ENCODE measurements at places on chromosomes 1 and 21.

DNA sequence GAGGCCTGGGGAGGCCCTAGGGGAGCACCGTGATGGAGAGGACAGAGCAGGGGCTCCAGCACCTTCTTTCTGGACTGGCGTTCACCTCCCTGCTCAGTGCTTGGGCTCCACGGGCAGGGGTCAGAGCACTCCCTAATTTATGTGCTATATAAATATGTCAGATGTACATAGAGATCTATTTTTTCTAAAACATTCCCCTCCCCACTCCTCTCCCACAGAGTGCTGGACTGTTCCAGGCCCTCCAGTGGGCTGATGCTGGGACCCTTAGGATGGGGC lies 5.2 kb downstream of the ELF3 start:
- no peak for DNase-seq

DNA sequence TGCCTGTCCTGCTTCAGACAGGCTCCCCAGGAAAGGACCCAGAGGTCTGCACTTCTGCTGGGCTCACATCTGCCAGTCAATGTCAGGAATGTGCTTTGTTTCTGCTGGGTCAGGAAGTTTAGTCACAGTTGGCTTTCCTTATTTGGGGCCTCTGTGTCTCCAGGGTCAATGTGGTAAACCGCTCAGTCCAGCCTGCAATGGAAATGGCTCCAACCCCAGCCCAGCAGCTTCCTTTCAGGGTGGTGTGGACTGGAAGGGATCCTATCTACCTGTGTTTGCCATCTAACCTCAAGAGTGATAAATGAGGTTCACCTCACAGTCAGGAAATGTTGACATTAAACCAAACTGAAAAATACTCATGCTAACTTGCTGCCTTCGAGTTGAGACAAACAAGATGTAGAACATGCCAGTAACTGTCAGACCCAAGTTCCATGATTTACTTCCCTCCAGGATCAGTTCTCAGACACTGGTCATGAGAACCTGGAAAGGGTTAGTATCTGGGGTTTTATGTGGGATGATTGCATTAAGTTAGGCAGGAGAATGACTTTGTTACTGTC lies 20.3 kb downstream of the ENO1 start:
- no peak for DNase-seq

- DNase-seq: peak; percentile 54
These were observed 816 bp downstream of the IL6R start for GRCh38 chr1:154405747-154406571.

DNA sequence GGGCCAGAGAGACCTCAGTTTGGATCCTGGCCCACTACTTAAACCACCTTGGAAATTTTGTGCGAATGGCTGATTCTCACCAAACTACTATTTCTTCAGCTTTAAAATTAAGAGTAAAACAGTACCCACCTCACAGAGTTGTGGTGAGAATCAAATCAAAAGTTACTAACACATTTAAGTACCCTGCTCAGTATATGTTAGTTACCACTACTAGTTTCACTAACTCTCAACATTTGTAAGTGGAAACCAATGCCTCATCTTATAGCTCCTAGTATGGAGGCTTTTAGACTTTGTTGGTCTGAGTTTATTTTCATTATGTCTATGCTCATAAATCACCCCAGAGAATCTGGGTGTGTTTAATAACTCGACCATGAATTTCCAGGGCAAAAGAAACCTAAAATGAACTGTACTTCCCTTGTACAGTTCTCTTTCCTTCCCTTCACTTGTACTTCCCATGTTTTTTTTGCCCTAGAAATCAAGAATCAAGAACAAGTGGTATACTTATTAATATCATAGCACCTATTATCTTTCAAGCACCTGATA lies 11.6 kb upstream of the SERBP1 start:
- no peak for DNase-seq

DNA sequence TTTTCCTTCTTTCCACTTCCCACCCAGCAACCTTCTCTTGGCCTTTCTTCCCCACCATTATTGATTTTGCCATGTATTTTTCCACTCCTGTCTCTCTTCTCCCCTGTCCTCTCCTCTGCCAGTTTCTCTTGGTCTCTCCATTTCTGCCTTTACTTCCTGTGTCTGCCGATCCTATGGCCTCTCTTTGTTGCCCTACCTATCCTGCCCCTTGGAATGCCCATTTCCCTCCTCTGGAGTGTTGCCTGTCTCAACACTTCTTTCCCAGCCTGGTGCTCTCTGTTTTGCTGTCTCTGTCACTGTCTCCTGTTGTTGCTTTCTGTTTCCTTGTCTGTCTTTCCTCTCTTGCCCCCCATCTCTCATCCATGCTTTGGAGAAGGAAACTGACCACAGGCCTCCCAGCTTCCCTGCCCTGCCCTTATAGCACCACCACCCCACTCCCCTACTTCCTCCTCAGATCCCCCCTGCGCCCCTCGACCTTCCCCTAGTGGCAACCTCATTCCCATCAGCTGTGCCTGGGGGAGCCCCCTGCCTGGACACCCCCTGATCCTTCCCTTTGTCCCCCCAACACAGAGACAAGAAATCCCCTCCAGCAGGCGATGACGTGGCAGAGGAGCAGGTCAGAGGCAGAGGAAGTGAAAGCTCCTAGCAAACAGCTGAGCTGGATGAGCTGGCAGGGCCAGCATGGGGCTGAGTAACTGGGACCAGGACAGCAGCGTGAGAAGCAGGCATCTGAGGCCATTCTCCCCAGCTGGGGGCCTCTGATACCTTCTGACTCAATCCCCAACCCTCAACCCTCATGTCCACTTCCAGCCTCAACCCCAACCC lies 6.6 kb upstream of the ETV3L start:
- peak; percentile 68 for DNase-seq

- no peak for DNase-seq
These were observed 81.9 kb downstream of the SIM2 start for GRCh38 chr21:36780861-36781260.

DNA sequence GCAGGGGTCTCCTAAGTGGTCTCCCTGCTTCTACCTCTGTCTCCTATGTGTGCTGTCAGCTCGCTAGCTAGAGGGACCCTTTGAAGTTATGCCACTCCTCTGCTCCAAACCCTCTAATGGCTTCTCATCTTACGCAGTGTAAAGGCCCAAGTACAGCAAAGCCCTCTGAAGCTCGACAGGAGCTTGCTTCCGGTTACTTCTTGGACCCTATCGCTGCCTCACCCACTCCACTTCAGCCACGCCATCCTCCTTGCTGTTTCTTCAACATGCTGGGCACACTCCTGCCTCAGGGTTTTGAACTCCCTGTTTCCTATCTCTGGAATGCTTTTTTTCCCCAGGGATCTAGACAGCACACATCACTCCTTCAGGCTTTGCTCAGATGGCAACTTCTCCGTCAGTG lies 102.3 kb upstream of the F3 start:
- DNase-seq: no peak

GRCh38 chr1:175887981-175888428 lies 144.6 kb upstream of the TNR start:
- peak; percentile 57 for DNase-seq

GRCh38 chr1:171610385-171610784 lies 11.7 kb upstream of the MYOCOS start:
- DNase-seq: no peak

DNA sequence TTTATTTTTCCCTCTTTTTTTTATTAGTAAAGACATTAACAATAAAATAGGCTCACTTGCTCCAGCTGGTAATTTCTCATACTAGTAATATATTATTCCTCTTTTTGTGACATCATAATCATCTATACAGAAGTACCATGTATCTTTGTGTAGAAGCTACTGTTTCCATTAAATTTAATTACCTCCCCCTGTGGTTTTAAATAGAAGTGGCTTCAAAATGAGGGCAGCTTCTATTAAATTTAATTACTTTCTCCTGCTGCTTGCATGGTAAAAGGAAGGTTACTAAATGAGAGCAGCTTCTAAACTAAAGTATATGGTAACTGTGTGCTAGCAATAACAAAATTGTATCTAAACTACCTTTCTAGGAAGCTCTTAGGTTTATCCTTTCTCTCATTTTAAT lies 94.0 kb downstream of the DPYD start:
- no peak for DNase-seq

DNA sequence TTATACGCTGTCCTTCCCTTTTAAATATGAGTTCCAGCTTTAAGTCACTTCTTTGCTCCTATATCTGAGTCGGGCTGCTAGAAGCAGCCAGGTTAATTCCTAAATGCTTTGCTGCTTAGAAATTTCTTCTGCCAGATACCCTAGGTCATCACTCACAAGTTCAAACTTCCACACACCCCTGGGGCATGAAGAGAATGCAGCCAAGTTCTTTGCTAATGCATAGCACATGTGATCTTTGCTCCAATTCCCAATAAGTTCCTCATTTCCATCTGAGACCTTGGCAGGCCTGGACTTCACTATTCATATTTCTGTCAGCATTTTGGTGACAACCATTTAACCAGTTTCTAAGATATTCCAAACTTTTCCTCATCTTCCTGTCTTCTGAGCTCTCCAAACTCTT lies 14.5 kb upstream of the APP start:
- no peak for DNase-seq

DNA sequence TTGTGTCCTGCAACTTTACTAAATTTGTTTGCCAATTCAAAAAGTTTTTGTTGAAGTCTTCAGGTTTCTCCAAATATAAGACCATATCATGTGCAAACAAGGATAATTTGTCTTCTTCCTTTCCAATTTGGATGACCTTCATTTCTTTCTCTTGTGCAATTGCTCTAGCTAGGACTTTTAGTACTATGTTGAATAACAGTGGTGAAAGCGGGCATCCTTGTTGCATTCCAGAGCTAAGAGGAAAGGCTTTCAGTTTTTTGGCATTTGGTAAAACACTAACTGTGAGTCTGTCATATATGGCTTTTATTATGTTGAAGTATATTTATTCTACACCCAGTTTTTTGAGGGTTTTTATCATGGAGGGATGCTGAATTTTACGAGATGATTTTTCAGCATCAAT lies 630.0 kb upstream of the ADGRL2 start:
- DNase-seq: no peak

DNA sequence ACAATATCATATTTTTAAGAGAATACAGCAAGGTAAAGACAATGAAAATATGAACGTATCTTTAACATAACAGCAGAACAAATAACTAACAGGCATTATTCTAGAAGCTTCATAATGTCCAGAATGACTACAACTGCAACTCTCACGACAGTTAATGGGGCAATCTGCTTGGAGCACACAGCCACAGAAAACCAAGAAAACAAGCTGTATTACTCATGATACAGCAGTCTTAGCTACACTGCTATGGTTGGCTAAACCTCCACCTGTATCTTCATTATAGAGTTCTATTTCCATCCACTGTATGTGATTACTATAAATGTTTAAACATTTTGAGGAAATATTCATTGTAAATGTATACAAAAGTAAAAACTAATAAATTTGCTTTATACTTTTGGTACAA lies 139.9 kb downstream of the DPYD start:
- no peak for DNase-seq

- peak; percentile 72 for DNase-seq
These were observed at the start of gene SUMO3 for GRCh38 chr21:44817914-44818639. Gene SUMO3, minus strand, starts transcription at chr21:44818062. Its CDS starts 94 bp downstream, at chr21:44817968.

DNA sequence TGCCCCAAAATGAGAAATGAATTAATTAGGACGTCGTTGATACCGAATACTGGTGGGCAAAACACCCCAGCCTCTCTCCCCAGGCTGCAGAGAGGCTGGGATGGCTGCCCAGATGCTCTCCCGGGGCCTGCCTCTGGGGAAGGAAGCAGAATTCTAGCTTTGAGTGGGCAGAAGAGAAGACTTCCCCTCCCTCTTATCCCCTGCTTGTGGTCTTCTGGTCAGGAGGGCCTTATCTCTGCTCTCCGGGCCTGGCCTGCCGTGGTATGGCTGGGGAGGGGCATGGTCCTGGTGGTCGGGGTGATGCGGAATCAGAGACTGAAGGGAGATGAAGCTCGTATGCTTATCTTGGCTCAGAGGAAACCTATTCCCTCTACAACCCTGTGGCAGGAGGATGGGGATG lies 9.8 kb upstream of the CSF3R start:
- DNase-seq: no peak

GRCh38 chr1:243414152-243414494 lies 158.3 kb downstream of the SDCCAG8 start:
- no peak for DNase-seq

DNA sequence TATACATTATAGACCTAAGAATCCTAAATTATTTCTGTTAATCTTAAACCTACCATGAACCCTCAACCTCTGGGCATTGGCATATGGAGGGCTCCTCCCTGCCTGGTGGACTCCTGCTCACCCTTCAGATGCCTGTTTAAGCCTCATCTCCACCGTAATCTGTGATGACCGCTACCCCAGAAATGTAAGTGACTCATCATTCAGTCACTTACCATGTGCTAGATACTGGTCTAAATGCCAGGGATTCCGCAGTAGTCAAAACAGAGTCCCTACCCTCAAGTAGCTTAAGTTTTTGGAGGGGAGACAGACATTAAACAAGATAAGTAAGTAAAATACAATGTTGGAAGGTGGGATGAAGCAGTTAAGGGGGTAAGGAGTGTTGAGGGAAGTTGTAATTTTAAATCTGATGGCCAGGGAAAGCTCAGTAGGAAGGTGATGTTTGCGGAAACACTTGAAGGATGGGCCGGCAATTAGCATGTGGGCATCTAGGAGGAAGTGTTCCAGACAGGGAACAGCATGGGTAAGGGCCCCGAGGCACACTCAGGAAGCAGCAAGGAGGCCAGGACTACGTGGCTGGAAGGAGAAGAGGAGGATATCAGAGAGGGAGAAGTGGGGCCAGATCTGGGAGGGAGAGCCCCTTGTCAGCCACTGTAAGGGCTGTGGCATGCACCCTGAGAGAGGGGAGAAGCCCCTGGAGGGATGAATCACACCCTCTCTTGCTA lies 141.7 kb upstream of the HOOK1 start:
- DNase-seq: peak; percentile 21

GRCh38 chr1:246332078-246332477 lies 175.0 kb downstream of the SMYD3 start:
- DNase-seq: no peak

DNA sequence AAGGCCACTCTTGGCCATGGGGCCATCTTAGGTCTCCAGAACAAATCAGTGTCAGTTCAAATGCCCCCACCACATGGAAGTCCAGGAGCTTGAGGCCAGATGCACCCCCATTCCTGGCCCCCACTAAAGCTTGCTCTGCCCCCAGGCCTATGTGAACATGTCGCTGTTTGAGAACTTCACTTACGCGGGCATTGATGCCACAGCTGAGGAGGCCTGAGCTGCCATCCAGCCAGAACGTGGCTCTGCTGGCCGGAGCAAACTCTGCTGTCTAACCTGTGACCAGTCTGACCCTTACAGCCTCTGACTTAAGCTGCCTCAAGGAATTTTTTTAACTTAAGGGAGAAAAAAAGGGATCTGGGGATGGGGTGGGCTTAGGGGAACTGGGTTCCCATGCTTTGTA lies 15.1 kb upstream of the MPL start:
- no peak for DNase-seq

DNA sequence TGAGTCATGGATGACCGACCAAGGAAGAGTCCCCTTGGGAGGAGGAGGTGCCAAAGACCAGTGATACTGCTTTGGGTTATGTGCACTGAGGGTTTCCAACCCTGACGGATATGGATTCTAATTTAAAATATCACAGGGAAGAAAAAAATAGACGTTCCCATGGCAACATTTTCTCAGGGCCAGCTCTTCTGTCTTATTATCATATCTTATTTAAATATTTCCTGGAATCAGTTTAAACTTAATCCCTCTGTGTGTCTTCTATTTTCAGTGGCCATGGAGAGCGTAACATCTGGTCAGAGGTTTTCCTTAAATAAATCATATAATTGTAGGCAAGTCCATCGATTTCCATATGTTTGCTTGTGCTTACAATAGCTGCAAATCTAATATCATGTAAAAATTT lies 205.4 kb upstream of the FMN2 start:
- DNase-seq: no peak

All from ACHN (cell line).